ENCODE measurements at places on chromosomes 2 and 18. TPM values are rescaled to one million over a fixed set of nuclear protein-coding genes. Genes with fewer than 3 reads are reported as not detected.

GRCh38 chr18:36808681-36809080 is 20.1 kb downstream of the TPGS2 start:
- no peak for DNase-seq

Gene MYCN
- not detected for total RNA-seq

GRCh38 chr2:133040170-133040569 is 370.2 kb upstream of the LYPD1 start:
- DNase-seq, result no peak

Gene SKA1
- 51.4 TPM for total RNA-seq

DNA sequence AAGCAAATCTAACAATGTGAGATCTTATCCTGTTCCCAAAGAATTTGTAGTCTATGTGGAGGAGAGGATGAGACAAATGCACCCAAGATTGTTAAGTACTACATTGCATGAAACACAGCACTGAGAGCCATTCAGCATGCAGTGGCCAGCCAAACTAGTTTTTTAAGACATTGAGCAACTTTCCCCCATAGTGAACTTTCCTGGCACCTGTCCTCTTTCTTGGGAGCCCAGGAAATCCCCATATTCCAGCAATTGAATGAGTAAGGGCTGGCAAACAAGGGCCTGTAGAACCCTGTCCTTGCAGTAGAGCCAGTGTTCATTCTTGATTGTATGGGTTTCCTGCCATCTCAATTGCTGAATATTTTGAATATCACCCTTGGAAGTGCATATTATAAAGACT is 58.8 kb upstream of the FIGN start:
- DNase-seq, result no peak

- no peak for DNase-seq
Observed at GRCh38 chr18:63090334-63090733, 229.2 kb downstream of the BCL2 start.

Gene ACTR3
- 633 TPM for total RNA-seq

DNA sequence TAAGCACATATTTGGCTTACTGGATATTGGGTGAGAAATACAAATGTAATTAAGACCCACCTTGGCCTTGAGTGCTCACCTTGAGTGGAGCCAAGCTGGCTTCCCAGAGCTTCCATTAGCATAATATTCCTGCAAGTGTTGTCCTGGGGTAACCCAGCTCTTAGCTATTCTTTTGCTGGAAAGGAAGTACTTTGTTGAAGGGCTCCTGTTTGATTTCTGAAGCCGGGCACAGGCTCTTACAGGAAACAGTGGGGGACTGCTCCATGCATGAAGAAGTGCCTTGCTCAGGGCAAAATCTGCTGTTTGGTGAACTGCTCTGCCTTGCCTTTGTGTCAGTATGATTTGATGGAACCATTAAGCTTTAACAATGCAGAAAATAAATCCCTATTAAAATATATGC is 325.4 kb downstream of the SMAD2 start:
- no peak for DNase-seq

Gene VWC2L
- total RNA-seq, result not detected

Gene SGPP2
- total RNA-seq, result 0.67 TPM

Gene TMEM237
- 22.5 TPM for total RNA-seq

GRCh38 chr2:119119999-119120756 is 38.4 kb downstream of the C1QL2 start:
- DNase-seq, result no peak
